NCI-H460 (cell line): ENCODE measurements at places on chromosomes 11 and 22. TPM values are rescaled to one million over a fixed set of nuclear protein-coding genes. Genes with fewer than 3 reads are reported as not detected.

GRCh38 chr22:37223965-37224551 is 11.8 kb upstream of the SSTR3 start:
- DNase-seq = no peak

DNA sequence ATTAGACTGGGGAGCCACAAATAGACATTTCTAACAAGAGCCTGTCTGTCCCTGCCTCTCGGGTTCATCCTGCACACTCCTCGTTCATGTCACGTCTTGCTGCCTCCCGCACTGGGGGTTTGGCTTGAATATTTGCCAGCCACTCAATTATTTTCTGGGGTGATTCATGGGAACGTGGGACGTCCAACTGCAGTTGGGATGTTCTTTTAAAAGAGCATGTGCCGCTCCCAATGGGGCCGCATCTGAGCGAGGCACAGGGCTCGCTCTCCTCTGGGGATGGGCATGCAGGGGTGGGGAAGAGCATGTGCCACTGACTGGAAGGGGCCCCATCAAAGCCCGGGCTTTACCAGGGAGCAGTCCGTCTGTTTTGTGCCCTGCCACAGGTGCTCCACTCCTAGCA is 43.4 kb downstream of the PARVG start:
- DNase-seq = no peak

GRCh38 chr11:129815596-129816461 is at the start of gene TMEM45B:
Gene TMEM45B (plus strand): TSS chr11:129815848. CDS start chr11:129852483, 36,635 bp downstream.
- DNase-seq = no peak

DNA sequence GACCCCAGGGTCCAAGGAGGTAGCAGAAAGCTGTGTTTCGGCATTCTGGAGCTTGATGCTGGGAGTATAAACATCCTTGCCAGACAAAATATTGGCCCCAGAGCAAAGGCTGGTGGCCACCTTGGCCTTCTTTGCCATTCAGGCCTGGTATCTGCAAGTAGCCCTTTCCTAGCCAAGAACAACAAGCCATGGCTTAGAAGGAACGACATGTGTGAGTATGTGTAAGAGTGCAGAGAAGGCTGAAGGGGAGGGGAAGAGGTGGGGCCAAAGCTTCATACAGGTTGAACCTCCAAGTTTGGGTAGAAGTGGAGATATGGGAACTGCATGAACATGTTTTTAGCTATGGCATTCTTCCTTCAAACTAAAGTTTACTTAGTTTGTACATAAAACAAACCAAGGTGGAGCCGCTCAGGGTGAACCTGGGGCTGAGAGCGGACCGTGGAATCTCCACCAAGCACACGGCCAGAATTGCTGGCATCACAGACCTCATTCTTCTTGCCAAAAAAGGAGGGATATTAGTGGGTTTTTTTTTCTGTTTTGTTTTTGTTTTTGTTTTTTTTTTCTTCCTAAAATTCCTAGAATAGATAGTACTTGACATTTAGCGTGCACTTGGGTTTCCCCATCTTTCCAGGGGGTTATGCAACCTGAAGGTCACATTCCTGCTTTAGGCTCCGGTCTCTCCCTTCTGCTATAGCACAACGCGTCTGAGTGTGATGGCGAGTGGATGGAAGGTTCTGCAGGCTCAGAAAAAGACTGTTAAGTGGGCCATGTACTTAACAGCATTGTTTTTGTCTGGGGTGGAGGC is 70.9 kb downstream of the ADAMTS15 start:
- no peak for DNase-seq

DNA sequence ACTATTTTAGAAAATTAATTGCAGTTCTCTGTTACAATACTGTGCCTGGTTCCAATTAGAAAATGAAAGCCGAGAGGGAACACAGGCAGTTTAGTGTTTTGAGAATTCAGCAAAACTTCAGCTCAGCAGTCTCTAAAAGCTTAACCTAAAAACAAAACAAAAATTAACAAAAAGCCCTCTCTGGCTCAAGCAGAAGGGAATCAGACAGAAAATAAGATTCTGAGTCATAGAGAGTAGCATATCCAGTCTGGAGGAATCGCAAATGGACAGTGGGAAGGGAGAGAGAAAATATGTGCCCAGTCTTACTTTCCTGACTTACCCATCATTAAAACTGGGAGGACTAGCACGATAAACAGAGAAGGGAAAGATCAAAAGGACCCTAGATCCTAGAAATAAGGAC is 38.1 kb upstream of the CHRM4 start:
- DNase-seq = no peak

DNA sequence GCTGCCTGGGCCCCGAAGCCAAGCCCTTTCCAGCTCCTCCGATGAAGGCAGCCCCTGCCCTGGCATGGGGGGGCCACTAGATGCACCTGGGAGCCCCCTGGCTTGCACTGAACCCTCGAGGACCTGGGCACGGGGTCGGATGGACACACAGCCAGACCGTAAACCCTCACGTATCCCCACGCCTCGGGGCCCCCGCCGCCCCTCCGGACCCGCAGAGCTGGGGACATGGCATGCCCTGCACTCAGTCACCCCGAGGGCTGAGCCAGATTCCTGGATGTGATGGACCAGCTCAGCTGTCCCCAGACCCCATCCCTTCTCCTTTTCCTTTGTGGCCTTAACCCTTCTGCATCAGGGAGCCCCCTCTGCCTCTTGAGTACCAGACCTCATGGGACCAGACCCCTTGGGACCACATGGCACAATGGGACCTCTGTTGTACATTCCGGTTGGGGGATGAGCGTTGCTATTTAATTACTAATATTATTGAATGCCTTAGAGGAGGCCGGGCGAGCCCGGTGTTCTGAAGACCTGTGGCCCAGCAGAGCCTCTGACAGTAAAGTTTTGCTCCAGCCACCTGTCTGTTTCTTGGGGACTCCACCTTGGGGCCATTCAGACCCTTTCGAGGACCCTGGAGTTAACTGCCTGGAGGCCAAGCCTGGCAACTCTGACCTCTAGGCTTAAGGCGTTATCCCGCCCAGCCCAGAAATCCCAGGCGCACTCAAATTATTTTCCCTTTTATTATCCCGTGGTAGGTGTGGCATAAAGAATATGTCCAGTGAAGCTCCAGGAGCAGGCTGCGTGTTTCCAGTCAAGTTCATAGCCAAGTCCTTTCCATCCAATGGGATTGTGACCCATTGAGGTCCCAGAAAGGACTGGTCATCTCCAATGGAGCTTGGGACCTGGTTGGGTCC is 3.0 kb downstream of the RASL10A start:
- no peak for DNase-seq

GRCh38 chr11:118111744-118112035 is 24.9 kb upstream of the SMIM35 start:
- DNase-seq = no peak

DNA sequence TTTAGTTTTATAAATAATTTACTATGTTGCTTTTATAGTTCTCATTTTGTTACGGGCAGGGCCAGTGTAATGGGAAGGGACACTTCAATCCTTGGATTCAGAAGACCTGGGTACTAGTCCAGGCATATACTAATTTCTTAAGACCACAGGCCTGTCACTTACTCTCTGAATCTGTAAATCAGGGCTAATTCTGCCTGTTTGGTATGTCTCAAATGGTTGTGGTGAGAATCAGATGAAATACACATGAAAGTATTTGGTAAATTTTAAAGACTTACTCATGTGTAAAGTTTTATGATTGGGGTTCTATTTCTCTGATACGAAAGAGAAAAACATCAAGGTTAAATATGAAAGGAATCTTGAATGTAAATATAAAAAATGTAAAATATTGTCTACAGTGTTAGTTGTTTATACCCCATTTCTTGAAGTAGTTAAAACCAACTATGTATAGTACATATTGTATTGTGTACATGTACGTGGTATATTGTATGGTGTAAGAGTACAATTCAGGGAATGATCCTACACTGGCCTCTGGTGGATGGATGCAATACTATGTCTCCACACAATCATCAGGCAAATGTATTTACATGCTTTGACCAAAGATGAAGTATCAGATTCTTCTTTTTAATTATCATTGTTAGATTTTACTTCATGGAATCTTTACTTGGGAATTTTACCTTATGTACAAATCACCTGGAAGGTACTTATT is 24.5 kb upstream of the RAG2 start:
- DNase-seq = peak; percentile 7

DNA sequence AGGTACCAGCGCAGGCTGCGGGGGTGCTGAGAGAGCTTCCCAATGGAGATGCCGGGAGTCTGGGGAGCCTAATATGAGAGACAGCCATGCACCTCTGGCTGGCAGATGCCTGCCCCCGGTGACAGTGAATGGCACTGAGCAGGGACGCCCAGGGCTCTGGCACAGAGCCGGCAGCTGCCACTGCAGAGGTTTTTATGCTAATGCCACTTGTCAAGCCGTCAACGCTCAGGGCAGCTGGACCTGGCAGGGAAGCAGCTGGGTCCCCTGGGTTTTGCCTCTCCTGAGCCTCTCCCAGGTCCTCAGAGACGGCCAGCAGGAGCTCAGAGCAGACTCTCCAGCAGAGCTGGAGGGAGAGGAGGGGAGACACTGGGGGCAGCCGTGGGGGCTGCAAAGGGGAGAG is 573.6 kb downstream of the BUD13 start:
- DNase-seq = no peak

GRCh38 chr11:111977146-111978027 is 40.2 kb downstream of the DIXDC1 start:
- DNase-seq = no peak

- DNase-seq = no peak
Observed at GRCh38 chr11:65773784-65774411, 6.9 kb downstream of the AP5B1 start.

DNA sequence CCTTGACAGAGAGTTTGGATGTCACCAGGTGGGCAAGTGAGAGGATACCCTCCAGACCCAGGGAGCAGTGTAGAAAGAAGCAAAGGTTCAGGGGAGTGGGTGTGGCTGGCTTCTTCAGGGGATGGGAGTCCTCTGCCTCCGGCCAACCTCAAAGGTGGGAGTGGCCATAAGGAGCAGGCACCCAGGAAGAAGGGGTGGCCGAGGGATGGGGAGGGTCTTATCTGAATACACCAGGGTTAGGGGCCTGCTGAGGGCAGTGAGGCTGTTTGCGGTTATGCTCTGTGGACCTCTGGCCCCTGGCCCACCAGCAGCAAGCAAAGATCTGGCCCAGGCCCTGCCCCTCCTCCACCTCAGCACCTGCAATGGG is 6.2 kb downstream of the NFAM1 start:
- DNase-seq = no peak

DNA sequence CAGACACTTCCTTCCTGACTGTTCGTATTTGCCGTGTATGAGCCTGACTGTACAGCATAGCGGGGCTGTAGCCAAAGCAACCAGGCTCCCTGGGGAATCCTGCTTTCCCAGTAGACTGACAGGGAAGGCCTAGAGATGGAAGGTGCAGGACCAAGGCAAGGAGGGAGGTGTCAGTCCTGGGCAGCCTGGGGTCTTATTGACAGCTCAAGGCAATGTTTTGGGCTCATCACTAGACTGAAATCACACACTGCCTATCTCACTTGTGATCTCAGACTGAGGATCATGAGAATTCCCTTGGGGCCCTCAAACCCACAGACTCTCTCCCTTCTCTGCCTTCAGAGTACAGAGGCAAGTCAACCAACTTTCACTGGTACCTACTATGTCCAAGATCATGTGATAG is 346.8 kb upstream of the NARS2 start:
- DNase-seq = no peak

DNA sequence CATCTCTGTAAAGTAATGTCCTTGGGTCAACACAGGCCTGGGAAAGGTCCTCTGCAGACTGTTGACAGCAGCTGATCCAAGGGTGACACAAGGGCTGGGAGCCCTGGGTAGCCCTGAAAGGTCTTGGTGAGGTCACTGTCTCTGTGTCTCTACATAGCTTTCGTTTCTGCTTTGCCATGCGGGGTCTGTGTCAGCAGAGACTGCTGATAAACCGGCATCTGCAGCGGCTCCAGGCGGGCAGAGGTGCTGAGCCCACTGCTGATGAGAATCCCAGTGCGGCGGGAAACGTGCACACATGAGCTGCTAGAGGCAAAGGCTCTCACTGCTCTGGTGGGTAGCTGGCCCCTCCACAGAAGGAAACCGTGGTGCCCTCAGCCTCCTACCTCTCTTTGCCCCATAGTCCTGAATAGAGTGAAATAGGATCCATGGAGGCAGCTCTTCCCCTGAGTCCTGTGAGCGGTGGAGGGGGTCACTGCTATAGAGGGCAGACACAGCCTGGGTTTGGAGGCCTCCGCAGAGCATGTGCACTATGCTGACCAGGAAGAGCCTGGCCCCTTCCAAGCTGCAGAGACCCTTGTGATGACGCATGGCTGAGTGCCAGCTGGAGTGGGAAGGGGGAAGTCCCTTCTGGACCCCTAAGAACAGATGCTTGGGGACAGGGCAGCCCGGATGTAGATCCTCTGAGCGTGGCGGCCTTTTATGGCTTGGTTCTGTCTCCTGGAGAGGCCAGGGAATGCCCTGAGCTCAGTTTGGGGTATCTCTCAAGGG is 17.8 kb upstream of the ST3GAL4 start:
- no peak for DNase-seq

DNA sequence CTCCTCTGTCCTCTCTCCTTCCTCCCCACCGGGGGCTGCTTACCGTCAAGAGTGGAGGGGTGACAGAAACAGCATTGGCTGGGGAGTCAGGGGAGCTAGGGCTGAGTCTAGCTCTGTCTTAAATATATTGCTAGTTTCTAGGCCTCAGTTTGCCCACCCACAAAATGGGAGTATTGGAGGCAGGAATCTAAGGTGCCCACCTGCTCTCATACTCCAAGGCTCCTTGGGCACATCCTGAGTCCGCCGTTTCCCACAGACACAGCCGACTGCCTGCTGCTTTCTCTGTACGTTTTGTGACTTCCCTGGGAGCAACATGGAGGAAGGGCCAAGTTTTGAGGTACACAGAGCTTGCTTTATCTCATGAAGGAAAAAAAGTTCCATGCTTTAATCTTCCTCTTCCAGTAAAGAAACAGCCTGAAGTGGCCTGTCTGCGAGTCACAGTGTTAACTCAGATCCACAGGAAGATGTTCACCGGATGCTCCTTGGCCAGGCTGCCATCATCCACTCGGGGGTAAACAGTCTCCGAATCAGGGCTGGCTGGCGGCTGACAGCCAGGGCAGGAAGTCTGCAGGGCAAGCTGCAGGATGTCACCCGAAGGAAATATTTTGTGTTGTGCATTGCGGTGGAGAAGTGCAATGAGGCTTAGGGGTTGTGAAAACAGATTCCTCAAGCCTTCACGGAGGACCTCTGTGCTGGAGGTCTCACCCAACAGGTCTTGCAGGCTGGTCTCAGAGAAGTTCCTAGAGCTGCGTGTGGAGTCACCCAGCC is 11.0 kb upstream of the CERK start:
- DNase-seq = no peak

ALG8 gene
- total RNA-seq = 55.2 and 55.9 TPM in 2 replicates

TRIM34 gene
- total RNA-seq = 4.9 and 6.3 TPM in 2 replicates

KRTAP5-11 gene
- total RNA-seq = not detected in 2 replicates

GRM5 gene
- total RNA-seq = not detected in 2 replicates

CCDC73 gene
- total RNA-seq = 0.12 TPM in 1 of 2 replicates, not detected in the other

CD3E gene
- not detected in 2 replicates for total RNA-seq

NRXN2 gene
- total RNA-seq = 0.05 TPM in 1 of 2 replicates, not detected in the other
